ENCODE measurements at places on chromosomes 7 and 10. TPM values are rescaled to one million over a fixed set of nuclear protein-coding genes. Genes with fewer than 3 reads are reported as not detected.

TRIM4 gene
- 19.5 TPM for total RNA-seq

PRPS1L1 gene
- not detected for total RNA-seq

ARL3 gene
- total RNA-seq, result 9.3 TPM

LEP gene
- not detected for total RNA-seq

ODAD2 gene
- total RNA-seq, result 0.41 TPM

CLCN1 gene
- 0.04 TPM for total RNA-seq

FOXI2 gene
- not detected for total RNA-seq

AKR1D1 gene
- total RNA-seq, result not detected

GPER1 gene
- total RNA-seq, result 0.07 TPM

SAP25 gene
- not detected for total RNA-seq

VSTM4 gene
- not detected for total RNA-seq

CDK14 gene
- 9.5 TPM for total RNA-seq

MTPN gene
- 172 TPM for total RNA-seq

ZNF425 gene
- 3.0 TPM for total RNA-seq

HYAL4 gene
- 0.17 TPM for total RNA-seq

TMEM26 gene
- not detected for total RNA-seq

GRIFIN gene
- not detected for total RNA-seq

NEBL gene
- 0.32 TPM for total RNA-seq

SYT15B gene
- not detected for total RNA-seq

COL1A2 gene
- 0.60 TPM for total RNA-seq

GDF2 gene
- total RNA-seq, result not detected

WDR86 gene
- not detected for total RNA-seq

KCNH2 gene
- total RNA-seq, result not detected

ABCC2 gene
- 0.92 TPM for total RNA-seq

PILRB gene
- 16.5 TPM for total RNA-seq

LIMK1 gene
- total RNA-seq, result 23.8 TPM

MMD2 gene
- not detected for total RNA-seq

AEBP1 gene
- total RNA-seq, result 11.6 TPM

CLIP2 gene
- 11.9 TPM for total RNA-seq

RBP3 gene
- not detected for total RNA-seq

DKK1 gene
- 228 TPM for total RNA-seq

ABCB1 gene
- not detected for total RNA-seq

CFAP46 gene
- total RNA-seq, result 1.8 TPM

SCART1 gene
- total RNA-seq, result 0.58 TPM

ERVW-1 gene
- total RNA-seq, result not detected

ZNF365 gene
- 6.0 TPM for total RNA-seq

CALY gene
- not detected for total RNA-seq

GRID1 gene
- total RNA-seq, result not detected

ST8SIA6 gene
- total RNA-seq, result not detected

CCL24 gene
- total RNA-seq, result not detected

KIAA1217 gene
- 17.5 TPM for total RNA-seq

TMEM178B gene
- total RNA-seq, result not detected

VIPR2 gene
- not detected for total RNA-seq

SPAG6 gene
- total RNA-seq, result not detected

CDHR3 gene
- total RNA-seq, result 1.7 TPM

HECW1 gene
- total RNA-seq, result not detected

RAB18 gene
- total RNA-seq, result 89.4 TPM

EPO gene
- total RNA-seq, result 0.41 TPM

TEX47 gene
- total RNA-seq, result not detected

UPP1 gene
- total RNA-seq, result 226 TPM

PTPRN2 gene
- not detected for total RNA-seq

MACC1 gene
- 7.9 TPM for total RNA-seq

OGDHL gene
- 0.28 TPM for total RNA-seq

BPGM gene
- 28.0 TPM for total RNA-seq

PLAC9 gene
- total RNA-seq, result not detected

PIK3AP1 gene
- total RNA-seq, result 0.10 TPM

TMEM176B gene
- not detected for total RNA-seq

LRRD1 gene
- not detected for total RNA-seq

Data from foreskin keratinocyte (primary cell).